ENCODE measurements at places on chromosomes 7 and 10.

GRCh38 chr7:108511939-108512338 lies 14.0 kb downstream of the PNPLA8 start:
- no peak for DNase-seq

DNA sequence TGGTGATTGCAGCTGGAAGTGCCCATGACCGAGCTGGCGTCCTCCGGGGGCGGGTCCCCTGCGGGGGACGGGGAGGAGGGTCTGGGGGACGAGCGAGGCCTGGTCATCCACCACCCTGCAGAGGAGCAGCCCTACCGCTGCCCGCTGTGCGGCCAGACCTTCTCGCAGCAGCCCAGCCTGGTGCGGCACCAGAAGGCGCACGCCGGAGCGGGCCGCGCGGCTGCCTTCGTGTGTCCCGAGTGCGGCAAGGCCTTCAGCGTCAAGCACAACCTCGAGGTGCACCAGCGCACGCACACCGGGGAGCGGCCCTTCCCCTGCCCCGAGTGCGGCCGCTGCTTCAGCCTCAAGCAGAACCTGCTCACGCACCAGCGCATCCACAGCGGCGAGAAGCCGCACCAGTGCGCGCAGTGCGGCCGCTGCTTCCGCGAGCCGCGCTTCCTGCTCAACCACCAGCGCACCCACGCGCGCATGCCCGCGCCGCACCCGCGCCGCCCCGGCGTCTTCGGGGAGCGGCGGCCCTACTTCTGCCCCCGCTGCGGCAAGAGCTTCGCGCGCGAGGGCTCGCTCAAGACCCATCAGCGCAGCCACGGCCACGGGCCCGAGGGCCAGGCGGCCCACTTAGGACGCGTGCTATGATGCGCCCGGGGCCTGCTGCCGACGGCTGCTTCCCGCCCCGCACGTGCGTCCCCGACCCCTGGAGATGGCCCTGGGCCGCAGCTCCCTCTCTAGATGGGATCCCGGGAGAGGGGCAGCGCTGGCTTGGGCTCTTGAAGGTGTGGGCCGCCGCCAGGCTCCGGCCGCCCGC lies 28.7 kb downstream of the ZNF775 start:
- DNase-seq = no peak

DNA sequence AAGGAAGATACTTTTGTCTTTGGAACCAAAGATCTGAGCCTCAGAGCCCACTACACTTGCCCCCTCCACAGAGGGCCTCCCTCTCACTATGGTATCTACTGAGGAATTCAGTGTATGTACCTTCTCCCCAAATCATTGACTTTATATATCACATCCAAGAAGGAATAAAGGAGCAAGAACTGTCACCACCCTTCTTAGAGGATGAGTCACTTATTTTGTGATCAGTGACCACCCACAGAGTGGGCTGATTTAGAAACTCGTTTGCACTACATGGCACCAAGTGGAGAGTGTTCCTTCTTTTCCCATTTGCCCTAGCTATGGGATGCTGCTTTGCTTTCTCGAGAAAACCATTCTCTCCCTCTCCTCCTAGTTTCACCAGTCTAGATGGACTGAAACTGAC lies 5.7 kb downstream of the TMEM243 start:
- no peak for DNase-seq

DNA sequence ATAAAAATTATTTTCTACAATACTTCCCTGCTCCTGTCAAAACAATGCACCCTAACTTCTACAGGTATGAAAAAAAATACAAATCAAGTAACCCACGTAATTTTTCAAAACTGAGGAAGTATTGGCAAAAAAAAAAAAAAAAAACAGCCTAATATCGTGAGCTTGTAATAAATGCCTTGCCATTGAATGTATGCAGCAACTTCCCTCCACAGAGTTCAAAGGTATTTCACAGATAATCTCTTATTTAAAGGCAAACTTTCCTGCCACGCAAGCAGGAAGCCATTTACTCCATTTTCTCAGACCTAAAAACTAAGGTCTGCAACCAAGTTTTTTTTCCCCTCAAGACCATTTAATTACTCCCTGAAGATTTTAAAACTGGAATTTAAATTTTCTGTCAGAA lies 642 bp upstream of the AGR2 start:
- no peak for DNase-seq

- no peak for DNase-seq
These were observed 60.8 kb upstream of the FAM3C start for GRCh38 chr7:121456785-121457359.

DNA sequence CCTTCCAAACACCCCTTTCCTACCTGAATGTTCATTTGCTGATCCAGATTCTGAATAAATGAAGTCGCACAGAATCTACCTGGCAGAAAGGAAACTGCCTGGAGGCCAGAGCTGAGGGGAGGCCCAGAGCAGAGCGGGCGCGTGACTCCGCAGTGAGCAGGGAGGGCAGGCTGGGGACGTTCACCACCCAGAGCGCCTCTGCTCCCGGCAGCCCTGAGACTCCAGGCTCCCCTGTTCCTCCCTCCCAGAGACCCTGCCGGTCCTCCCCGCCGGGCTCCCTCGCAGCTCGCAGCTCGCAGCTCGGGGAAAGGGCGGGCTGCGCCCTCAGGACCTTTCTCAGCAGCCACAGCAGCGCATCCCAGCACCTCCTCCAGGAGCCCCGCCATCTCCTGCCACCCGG lies 176.7 kb upstream of the ZNF32 start:
- DNase-seq = no peak

GRCh38 chr10:43376046-43376635 lies 4.7 kb downstream of the FXYD4 start:
- DNase-seq = no peak

DNA sequence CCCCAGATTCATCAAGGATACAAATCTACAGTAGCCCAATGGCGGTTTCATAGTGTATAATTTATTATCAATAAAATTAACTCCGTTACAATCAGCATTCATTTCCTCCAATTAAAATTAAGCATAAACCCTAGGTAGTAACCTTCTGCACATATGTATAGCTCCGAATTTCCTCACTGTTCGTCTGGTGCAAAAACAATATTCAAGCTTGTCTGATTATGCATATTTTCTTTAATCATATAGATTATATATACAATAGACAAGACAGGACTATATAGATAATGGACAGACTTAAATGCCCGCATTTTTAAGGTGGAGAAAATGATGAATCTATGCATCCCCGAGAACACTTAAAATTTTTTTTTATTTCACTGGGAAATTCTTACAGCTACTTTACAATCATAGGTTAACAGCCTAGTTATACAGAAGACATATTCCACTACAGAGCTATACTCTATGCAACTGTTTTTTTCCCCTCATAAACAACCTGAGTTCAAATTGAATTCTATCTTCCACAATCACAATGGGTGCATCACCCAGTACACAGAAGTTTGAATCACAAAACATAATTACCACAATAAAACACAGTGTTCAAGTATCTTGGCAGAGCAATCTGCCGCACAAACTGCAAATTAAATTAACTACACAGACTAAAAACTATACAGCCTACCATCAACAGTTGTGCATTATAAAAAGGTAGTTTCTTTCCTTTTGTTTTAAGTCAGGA lies 2.6 kb downstream of the HOXA9 start:
- DNase-seq = no peak

- DNase-seq = no peak
These were observed 34.7 kb downstream of the CPED1 start for GRCh38 chr7:121023194-121023593.

- no peak for DNase-seq
These were observed 27.1 kb downstream of the AKR1B1 start for GRCh38 chr7:134431815-134432214.

- no peak for DNase-seq
These were observed 50.5 kb downstream of the PRF1 start for GRCh38 chr10:70551971-70552422.

DNA sequence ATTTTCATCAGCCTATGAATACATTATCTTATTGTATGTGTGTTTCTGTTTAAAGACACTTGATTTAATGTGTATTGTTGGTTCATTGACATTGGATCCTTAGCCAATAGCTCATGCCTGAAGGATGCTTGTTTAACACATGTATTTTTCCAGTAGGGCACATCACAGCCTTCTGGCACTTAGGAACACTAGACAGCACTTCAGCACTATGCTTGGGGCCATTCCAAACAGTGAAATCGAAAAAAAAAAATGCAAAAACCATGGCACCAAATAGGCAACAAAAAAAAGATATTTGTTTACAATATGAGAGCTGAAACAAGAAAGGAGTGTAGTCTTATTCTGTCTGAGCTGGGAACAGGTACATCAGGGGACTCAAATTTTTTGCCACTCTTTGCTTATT lies 262.8 kb downstream of the SLC25A13 start:
- no peak for DNase-seq

- no peak for DNase-seq
These were observed 152.5 kb downstream of the SLC25A13 start for GRCh38 chr7:96169439-96169838.

DNA sequence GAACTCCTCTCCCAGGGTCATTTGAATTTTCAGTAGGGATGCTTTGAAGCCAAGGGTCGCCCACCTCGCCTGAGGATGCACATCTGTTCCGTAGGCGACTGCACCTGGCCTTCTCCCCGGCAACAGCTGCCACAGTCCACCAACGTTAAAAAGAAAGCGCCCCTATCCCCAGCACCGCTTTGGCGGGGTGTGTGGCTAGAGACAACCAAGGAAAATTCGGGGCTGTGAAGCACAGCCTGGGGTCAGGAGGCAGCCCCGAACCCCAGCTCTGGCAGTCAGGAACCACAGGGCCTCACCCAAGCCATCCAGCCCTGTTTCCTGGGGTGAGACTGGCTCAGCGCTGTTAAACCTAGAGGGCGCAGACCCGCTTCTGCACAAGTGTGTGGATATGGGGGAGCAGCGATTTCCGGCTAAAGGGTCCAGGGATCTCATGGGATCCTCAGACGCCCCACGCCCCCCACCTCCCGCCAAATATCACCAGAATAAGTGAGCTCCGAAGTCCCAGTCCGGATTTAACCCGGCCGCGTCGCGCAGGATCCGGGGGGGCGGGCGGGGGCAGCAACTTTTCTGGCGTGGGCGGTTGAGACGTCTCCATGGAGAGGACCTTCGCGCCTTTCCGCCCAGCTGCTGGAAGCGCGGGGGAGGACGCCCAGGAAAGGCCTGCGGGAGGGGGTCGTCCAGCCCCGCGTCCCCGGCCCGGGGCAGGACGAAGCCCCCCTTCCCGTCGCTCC lies 822 bp downstream of the ZC3HAV1L start:
- DNase-seq = no peak

GRCh38 chr7:66604198-66604597 lies 24.5 kb upstream of the KCTD7 start:
- no peak for DNase-seq

GRCh38 chr10:127200646-127201045 lies 4.3 kb upstream of the INSYN2A start:
- no peak for DNase-seq

GRCh38 chr7:128031901-128032604 lies 816 bp upstream of the LRRC4 start:
- peak; percentile 47 for DNase-seq

DNA sequence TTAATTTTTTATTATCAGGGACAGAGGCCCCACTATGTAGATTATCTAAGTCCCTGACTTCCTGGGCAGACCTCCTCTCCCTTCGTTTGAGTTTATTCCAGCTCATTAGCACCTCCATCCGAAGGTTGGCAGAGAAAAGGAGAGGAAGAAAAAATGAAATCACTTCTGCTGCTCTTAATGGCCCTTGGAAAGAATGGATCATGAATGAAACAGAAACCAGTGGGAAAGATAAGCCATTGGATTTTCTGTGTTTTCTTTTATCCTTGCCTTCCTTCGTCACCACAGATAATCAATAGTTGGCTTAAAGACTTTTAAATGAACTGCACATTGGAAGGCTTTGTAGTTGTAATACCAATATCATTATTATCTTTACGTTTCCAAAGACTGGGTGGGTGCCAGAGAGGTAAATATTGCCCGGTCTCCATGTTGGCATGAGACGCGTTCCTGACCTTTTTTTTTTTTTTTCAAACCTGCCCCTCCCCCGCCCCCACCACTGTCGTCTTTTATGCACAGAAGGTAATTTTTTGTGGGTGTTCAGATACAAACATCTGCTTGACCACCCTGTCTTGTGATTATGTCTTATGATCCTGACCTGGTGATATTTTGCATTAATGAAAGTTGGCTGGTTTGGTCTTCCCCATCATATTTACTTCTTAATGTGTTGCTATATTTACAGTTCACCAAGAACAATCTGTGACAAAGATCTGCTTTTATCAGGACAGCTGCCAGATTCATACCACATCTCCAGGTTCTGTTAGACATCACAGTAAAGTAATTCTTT lies 116.8 kb downstream of the ARID5B start:
- DNase-seq = no peak

DNA sequence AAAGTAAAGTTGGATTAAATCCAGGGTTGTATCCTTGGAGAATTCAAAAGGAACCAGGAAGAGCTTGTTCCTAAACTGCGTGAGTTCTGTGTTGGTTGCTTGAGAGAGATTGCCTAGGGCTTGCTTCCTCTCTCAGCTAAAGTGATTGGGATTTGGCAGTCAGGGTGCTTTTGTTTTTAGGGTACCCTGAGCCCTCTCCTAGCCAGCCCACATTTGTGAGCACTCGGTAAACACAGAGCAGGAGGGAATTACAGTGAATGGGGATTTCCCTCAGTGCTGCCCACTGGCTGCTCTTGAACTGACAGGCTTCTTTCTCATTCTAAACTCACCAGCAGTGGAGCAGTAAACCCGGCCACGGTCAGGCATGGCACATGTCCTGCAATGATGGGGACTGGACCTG lies 146.9 kb downstream of the TPST1 start:
- DNase-seq = no peak

DNA sequence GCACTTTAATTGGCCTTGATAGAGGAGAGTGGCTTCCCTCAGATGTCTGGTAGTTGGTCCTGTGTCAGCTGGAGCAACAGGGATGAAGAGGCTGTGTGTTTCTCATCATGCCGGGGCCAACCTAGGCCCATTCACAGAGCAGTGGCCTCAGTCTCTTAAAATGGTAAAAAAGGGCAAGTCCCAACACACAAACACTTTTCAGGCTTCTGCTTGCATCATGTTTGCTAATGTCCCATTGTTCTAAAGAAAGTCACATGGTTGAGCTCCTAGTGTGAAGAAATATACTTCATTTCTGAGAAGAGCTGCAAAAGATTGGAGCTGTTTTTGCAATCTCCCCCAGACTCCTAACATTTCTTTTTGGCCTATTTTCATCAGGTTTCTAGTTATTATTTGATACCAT lies 40.6 kb upstream of the RBAK start:
- no peak for DNase-seq

- no peak for DNase-seq
These were observed 180.7 kb upstream of the SHH start for GRCh38 chr7:155992974-155993373.

GRCh38 chr10:98195120-98195519 lies 60.7 kb downstream of the R3HCC1L start:
- DNase-seq = no peak

GRCh38 chr7:143417734-143418383 lies 9.2 kb upstream of the EPHA1 start:
- DNase-seq = no peak

DNA sequence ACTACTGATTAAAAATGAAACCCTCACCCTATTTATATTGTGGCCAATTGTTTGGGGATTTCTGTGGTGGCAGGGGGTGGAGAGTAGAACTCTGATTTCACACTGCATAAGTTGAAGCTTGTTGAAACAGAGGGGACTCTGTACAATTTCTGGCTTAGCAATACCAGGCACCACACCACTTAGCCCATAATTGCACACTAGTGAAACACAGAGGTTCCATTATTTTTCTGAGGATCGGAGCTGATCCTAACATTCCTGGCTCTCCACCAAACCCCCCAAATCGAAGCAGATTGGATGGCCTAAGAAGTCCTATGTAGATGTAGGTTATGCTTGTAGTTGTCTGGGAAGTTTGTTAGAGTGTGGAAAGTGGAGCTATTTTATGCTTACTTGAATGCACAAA lies 47.0 kb downstream of the PTN start:
- DNase-seq = no peak

GRCh38 chr10:13704964-13705363 lies 118.2 kb downstream of the PRPF18 start:
- no peak for DNase-seq

Measured in CD4-positive, alpha-beta T cell treated with Interleukin-2 at 100 ng/mL for 4 hours (primary cell).